NCI-H146 (cell line): ENCODE measurements at places on chromosomes 16 and 17.

GRCh38 chr17:28750178-28751047, 6.6 kb downstream of the TRAF4 start:
- DNase-seq = peak; percentile 87

DNA sequence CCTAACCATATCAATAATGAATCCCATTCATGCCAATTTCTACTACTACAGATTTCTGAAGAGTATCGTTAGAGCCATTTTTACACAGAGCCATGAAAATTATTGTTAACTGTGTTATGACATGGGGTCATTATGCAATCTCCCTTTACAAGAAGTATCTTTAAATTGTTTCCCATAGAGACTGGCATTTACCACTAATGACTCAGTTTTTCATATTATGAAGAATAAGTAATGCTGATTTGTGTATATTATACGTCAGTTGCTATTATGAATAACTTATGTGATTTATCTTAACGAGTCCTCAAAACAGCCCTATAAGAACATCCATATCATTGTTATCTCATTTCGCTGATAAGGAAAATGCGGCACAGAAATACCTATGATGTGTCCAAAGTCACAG, 173.8 kb downstream of the KCNJ2 start:
- DNase-seq = no peak

DNA sequence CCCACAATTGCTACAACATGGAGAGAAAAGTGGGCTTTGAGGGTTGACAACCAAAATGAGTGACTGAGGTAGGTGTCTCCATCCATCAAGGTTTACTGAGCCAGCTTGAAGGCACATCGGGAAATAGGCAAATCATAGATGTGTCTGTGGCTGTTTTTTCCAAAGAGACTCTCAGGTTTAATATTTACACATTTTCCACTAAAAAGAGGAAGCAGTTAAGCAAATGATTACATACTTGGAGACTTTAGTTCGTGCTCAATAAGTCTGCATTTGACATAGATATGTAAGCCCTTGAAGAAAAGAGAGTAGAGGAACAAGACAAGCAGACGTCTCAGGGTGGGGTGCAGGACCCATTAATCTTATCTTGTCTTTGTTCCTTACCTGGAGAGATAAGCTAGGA, 148.9 kb upstream of the COX10 start:
- DNase-seq = no peak

- DNase-seq = peak; percentile 70
These were observed 622 bp downstream of the GPRC5B start for GRCh38 chr16:19883966-19884485.

DNA sequence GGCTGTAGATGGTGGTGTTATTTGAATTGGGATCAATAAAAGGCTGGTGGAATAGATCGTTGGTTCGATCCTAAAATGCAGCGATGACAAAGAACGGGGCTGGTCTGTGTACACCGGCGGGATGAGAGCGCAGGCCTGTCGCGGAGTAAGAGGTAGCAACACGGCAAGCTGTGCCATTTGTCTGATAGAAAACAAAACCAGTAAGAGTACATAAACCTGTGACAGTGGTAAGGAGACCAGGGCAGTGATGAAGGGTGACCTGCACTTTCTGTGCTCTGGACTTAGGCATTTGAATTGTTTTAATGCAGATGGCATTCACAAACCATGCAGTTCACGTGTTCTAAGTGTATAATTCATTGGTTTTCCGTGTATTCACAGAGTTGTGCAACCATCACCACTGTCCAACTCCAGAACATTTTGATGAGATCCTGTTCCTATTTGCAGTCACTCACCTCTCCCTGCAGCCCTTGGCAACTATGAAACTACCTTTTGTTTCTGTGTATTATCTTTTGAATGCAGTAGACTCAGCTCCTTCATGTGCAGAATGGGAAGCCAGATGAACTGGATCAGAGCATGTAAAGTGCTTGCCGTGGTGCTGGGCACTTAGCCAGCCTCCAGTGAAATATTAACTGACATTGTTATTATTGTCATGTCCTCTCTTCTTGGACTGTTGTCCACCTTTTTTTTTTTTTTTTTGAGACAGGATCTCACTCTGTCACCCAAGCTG, 286.1 kb downstream of the SNX29 start:
- DNase-seq = no peak
